Stimulated activated CD8-positive, alpha-beta memory T cell treated with anti-CD3 and anti-CD28 coated beads, Interleukin-4, amount 100 ng/mL, for 1 hour (primary cell): ENCODE measurements at places on chromosomes 13 and 19.

DNA sequence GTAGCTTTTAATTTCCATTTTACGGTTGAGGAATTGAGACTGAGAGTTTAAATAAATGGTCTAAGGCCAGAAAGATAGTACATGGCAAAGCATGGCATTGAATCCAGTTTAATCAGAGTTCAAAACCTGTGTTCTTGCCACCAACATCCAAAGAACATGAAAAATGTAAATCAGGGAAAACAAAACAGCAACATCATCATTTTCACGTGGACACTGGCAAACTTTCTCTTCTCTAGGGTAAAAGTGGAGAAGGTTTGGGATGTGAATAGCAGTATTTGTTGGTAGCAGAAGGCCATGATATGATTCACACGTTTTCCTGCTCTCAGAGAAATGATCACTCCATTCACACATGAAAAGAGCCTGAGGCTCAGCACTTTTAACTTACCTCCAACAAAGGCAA, 357.7 kb downstream of the UQCRFS1 start:
- DNase-seq: no peak

GRCh38 chr13:97285221-97285955, 63.3 kb downstream of the MBNL2 start:
- no peak for DNase-seq

DNA sequence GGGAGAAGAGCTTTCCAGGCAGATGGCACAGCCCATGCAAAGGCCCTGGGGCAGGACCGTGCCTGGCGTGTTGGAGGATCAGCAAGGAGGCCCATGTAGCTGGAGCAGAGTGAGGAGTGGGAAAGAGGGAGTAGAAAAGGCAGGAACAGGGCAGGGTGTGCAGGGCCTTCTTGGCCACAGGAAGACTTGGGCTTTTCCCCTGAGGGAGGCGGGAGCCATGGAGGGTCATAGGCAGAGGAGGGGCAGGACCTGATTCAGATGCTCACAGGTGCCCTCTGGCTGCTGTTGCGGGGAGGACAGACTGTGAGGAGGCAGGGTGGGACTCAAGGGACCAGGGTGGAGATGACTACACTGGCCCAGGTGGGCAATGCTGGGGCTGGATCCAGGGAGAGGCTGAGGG, 13.8 kb upstream of the PTPRS start:
- DNase-seq: no peak

DNA sequence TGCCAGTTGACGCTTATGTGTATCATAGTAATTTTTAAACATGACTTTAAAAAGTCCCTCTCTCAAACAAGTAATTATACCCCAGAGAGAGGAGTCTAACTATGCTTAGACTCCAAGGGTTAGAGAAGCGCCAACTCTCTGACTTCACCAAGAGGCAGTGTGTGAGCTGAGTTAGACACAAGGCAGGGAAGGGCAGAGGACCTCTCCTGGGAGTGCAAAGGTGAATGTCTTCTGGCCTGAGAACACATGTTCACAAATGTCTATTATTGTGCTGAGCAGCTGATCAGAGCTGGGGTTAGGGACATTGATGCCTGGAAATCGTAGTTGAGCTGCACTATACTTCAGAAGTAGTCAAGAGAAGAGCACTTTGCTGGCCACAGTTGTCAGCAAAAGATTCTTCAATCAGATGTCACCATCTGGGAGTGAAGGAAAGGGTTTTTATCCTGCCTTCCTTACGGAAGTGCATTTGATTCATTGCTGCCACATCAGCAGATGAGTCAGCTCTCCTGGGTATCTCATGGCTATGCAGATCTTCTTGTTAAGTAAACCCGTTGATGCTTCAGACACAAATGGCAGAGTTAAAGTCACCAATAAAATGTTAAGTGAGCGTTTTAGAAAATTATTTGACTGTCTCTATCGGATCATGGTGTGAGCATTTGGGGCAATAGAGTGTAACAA, 283.2 kb upstream of the ARGLU1 start:
- no peak for DNase-seq

GRCh38 chr13:113207460-113207859, 1.0 kb downstream of the PCID2 start:
- DNase-seq: no peak

- no peak for DNase-seq
These were observed 762.2 kb upstream of the PRR20A start for GRCh38 chr13:56378566-56378965.

- DNase-seq: peak; percentile 26
These were observed 27.5 kb upstream of the SHKBP1 start for GRCh38 chr19:40549007-40549708.

DNA sequence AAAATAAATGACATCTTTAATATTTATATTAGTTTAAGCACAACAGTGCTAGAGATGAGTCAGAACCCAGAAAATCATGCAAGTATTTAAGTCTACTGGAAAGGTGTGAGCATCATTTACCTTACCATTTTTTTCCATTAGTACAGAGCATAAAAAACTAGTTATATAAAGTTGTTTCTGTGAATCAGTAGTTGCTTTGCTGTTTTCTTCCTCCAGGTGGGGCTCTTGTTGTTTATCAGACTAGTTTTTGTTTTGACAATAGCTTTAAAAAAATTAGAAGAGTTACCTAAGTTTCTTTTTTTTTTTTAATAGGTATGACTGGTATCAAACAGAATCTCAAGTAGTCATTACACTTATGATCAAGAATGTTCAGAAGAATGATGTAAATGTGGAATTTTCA, 12.7 kb downstream of the SUGT1 start:
- no peak for DNase-seq

DNA sequence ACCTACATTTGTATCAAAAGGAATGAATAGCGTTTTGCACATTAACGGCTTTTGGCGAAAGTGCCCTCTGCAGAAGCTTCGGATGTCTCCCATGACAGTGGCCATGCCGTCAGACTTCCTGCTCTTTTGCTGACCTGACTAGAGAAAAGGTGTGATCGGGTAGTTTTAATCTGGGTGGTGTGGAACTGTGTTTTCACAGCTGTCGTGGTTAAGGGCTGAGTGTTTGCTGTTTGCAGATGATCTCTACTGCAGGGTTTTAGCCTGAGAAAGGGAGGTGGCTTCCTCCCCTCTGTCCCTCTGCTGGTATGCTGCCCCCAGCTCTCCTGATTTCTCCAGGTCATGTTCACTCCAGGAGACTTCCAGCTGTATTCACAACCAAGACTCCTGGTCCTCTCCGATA, 22.4 kb downstream of the ZNF71 start:
- no peak for DNase-seq

DNA sequence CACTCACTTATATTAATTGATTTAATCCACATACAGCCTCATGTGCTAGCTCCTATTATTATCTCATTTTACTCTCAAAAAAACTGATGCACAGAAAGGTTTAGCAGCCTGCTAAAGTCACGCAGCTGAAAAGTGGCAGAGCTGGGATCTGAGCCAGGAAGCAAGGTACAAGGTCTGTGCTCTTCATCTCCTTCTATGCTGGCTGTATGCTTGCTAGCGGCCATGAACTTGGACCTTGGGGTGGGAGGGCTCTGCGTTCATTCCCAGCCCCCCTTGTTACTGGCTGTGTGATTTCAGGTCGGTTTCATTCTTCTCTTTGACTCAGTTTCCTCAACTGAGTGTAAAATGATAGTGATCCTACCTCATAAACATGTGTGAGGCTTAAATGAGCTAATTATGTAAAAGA, 69.8 kb downstream of the ALOX5AP start:
- no peak for DNase-seq

- no peak for DNase-seq
These were observed 60.5 kb downstream of the CELF5 start for GRCh38 chr19:3284759-3285646.

GRCh38 chr19:887072-887471, 5.9 kb downstream of the MED16 start:
- no peak for DNase-seq

- DNase-seq: no peak
These were observed 6.3 kb downstream of the CFAP97D2 start for GRCh38 chr13:114185182-114185971.

- no peak for DNase-seq
These were observed 23.9 kb upstream of the CEBPG start for GRCh38 chr19:33349319-33350289.

- no peak for DNase-seq
These were observed 620.6 kb downstream of the GPC6 start for GRCh38 chr13:93847162-93847561.

DNA sequence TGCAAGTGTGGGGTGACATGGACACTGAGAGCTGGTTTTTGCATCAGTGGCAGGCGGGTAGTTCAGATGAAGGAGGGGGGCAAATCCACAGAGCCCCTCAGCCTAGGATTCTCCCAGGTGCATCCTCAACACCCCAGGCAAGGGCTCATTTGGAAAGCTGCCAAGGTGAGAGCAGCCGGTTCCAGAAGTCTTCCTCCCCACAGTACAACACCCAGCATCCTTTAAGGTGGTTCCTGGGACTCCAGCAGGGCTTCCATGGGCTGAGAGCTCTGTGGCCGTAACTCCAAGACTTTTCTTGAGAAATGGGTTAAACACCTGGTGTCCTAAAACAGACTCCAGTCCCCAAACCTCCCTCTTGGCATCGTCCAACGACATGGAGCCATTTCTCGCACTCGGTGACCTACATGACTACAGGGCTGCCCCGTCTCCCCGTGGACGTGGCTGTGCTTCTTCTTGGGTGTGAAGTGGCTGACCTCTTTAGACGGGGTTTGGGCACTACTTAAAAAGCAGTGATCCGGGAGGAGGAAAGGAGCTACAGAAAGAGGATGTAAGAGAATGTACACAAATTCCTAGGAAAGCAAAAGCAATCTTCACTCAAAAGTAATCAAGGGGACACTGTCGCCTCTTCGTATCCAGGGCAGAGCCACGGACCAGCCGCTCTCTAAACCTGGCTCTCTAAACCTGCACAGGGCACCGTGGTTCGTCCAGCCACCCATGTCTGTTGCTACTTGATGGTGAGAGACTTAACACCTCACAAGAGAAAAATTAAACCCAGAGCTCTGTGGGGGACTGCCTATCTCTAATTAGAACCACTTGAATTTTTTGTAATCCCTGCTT, 25.5 kb downstream of the RANBP3 start:
- DNase-seq: no peak

DNA sequence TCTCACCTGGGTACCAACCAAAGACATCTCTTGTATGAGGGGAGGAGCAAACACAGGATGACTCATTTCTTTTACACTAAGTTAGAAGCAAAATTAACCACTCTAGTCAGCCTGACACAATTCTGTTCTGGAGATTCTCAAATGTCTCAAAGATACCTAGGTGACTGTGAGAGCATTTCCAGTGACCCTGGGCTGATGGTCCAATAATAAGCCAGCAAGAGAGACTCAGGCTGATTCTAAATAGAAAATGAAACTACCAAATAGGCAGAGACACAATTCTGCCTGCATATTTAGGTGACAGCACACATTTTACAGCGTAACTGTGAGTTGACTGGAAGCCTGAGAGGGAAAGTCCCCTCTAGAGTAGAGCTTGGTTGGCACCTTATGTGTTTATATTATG, 16.3 kb downstream of the ZNF91 start:
- no peak for DNase-seq

DNA sequence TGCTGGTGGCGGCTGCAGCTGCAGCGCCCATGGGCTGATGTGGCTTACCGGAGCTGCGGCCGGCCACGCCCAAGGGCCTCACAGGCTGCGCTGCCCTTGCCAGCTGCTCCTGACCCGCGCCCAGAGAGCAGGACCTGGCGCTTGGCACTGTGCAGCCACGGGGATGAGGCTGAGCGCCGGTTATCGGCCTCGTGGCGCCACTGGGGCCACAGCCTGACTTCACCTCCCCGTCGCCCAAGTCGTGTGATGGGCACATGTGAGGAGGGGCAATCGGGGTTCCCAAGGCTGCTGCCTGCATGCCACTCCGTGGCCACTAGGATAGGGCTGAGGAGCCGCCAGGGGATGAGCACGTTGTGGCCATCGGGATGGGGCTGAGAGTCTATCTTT, 77.2 kb upstream of the PABPC3 start:
- no peak for DNase-seq

DNA sequence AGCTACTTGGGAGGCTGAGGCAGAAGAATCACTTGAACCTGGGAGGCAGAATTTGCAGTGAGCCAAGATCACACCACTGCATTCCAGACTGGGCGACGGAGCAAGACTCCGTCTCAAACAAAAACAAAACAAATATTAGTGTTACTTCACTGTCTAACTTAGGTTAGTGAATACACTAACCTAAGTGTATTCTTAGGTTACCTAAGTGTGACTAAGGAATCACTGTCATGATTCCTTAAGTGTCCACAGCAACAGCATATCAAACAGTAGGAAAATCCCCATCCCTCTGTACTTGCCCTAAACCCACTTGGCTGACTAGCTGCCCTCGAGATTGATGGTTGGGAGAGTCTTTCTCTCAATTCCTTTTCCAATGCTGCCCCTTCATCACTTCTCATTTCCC, 11.8 kb upstream of the LRCH1 start:
- no peak for DNase-seq

DNA sequence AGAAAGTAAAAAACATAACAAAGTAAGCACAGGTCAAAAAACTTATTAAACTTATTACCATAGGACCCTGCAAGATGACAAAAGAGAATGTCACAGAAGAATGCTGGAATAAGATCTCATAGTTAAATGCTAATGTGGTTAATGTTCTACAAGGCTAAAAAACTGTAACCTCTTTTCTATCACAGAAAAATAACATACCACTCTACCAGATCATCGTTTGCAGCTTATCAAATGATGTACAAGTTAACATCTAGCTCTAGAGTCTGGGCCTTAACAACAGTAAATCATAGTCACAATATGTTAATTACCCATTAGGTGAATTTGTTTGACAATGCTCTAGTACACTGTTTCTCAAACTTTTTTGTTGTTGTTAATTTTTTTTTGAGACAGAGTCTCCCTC, 53.0 kb downstream of the NUFIP1 start:
- no peak for DNase-seq

DNA sequence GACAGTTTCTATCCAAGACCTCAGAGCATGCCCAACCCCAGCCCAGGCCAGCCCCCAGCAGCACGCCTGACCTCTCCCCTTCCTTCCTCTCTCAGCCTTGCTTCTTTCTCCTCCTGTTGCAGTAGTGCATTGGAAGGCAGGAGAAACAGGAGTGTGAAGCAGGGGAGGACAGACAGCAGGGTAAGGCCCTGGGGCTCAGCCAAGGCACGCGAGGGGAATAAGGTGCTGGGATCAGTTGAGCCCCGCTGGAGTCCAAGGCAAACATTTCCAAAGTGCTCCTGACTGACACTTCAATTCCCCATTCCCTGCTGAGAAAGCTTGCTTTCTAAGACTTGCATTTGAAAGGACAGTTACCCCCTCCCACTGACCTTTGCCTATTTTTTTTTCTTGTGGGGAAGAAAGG, 73.1 kb upstream of the OLFM4 start:
- no peak for DNase-seq

- no peak for DNase-seq
These were observed 992.2 kb upstream of the MIR17HG start for GRCh38 chr13:90355162-90355751.

- DNase-seq: no peak
These were observed 9.7 kb downstream of the MAST3 start for GRCh38 chr19:18107235-18107634.

- DNase-seq: no peak
These were observed 3.8 kb upstream of the ABCA7 start for GRCh38 chr19:1035998-1036621.

- DNase-seq: no peak
These were observed 40.9 kb downstream of the GJA3 start for GRCh38 chr13:20119960-20120359.

- DNase-seq: no peak
These were observed 5.9 kb downstream of the CEACAM19 start for GRCh38 chr19:44677019-44677811.
